ENCODE measurements at places on chromosomes 2 and 18.
A peak's percentile ranks its signal among the peaks of the same experiment; 100 is the strongest.

DNA sequence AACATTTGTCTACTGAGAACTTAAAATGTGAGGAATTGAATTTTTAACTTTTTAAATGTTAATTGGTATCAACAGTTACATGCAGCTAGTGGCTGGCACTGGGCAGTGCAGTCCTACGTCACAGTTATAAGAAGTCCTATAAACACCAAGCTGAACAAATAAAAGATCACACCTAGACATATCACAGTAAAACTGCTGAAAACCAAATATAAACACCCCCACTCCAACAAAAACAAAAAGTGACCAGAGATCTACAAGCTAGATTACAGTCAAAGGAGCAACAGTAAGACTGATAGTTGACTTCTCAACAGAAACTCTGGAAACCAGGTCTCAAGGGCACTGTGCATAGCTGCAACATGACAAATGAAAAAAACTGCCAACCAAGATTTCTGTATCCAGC lies 19.4 kb downstream of the TLK1 start:
- DNase-seq = no peak

GRCh38 chr2:47437287-47437686 lies 34.3 kb downstream of the MSH2 start:
- peak; percentile 24 for DNase-seq

GRCh38 chr2:11077411-11077810 lies 77.9 kb upstream of the SLC66A3 start:
- no peak for DNase-seq

- DNase-seq = no peak
Measured at GRCh38 chr18:78017869-78018268, 768.2 kb downstream of the GALR1 start.

GRCh38 chr2:215850380-215850779 lies 163.0 kb downstream of the MREG start:
- DNase-seq = no peak

DNA sequence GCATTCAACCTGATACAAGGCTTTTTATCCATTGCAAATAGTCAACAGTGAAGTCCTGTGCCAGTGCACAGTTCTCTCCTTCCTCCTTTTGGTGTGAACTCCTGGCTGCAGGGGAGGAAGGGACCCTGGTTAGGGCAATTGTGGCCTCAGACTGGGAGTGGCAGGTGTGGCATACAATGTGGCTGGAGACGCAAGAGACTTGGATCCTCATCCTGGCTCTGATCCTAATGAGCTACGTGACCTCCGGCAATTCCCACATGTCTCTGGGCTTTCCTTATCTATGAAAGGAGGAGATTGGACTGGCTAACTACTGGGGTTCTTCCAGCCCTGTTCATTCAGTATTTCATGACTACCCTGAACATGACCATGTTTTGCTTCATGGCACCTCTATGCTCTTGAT lies 10.5 kb upstream of the IL1A start:
- no peak for DNase-seq

GRCh38 chr2:1843646-1844045 lies 99.3 kb upstream of the PXDN start:
- no peak for DNase-seq

DNA sequence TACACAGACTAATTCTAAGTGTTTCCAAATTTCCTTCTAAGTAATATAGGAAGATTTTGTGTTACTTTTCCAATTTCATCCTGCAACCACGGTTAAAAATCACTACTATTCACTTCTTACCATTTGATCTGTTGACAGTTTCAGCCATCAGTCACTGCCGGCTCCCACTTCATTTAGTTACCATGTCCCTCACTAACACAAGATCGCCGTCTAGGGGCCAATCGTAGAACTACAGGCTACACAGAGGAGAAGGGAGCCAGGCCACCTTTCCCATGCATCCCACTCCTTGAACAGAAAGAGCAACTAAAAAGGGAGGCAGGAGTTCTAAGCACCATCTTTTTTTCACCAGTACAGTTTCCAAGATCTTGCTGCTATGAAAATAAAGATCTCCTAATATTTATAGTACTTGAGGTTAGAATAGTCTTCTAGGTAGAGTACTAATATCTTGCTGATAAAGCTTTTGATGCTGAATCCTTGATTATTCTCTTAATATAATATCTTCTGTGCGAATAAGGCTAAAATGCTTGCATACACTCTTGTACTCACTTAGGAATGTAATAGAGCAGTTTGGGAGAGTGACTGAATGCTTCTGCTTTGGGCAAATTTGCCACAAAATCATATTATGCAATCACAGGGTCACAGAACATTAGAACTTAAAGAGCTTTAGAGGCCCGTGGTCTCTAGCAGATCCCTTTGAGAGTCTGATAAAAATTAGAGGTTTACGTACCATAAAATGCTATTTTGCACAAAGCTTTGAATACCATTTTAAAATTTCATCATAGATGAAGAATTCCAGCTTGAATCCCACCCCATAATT lies 39.5 kb upstream of the CYP1B1 start:
- DNase-seq = peak; percentile 72
